Thymus (tissue), 14 donors: ENCODE measurements at places on chromosomes 1 and 21.

GRCh38 chr1:7610106-7610731 lies 160.9 kb upstream of the VAMP3 start:
- DNase-seq = no peak

- DNase-seq = no peak
These were observed 6.0 kb upstream of the SF3A3 start for GRCh38 chr1:37995751-37996345.

- DNase-seq = no peak
These were observed 167.6 kb downstream of the PCBP3 start for GRCh38 chr21:45811136-45811535.

GRCh38 chr1:101142244-101142643 lies 94.6 kb upstream of the S1PR1 start:
- DNase-seq = no peak

DNA sequence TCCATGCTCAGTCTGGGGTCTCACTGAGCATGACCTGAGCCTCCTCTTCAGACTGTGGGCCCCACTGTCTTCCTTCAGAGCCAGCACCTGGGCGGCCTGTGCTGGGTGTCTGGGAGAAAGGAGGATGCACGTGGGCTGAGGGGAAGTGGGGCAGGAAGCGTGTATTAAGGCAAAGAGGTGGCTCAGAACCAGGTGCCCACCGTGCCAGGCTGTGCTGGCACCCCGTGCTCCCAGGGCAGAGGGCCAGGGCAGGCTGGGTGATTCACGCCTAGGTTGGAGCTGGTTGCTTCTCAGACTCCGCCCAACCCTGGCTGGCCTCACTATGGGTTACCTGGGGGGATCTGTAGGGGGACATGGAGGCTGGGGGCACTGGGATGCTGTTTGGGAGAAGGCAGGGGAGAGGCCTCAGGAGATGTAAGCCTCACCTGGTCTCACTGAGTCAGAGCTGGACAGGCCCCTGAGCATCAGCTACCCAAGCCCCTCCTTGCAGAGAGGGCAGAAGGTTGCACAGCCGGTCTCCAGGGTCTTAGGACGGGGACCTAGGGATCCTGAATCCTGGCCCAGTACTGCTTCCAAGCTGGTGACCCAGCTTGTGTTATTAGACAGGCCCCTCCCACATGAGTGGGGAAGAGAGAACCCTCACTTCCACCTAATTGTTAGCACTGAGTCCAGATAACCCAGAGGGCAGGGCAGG lies 18.6 kb upstream of the PADI1 start:
- DNase-seq = peak; percentile 85

GRCh38 chr21:16211339-16212303 lies 481.8 kb downstream of the USP25 start:
- DNase-seq = no peak

DNA sequence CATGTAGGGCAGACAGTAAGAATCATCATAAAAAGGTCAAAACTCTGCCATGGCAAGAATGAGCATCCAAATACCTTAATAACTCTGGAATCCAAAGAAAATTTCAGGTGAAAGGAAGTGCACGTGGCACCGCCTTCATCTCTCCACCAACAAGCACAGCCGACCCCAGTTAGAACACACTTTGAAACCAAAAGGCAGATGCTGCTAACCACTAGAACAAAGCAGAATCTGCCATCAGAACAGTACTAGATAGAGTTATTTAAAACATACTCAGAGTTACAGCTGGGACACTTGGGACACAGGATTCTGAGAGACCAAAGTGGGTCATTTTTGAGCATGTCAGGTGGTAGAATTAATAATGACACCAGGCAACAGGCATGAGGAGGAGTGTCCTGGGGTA lies 106.7 kb upstream of the SOD1 start:
- no peak for DNase-seq

DNA sequence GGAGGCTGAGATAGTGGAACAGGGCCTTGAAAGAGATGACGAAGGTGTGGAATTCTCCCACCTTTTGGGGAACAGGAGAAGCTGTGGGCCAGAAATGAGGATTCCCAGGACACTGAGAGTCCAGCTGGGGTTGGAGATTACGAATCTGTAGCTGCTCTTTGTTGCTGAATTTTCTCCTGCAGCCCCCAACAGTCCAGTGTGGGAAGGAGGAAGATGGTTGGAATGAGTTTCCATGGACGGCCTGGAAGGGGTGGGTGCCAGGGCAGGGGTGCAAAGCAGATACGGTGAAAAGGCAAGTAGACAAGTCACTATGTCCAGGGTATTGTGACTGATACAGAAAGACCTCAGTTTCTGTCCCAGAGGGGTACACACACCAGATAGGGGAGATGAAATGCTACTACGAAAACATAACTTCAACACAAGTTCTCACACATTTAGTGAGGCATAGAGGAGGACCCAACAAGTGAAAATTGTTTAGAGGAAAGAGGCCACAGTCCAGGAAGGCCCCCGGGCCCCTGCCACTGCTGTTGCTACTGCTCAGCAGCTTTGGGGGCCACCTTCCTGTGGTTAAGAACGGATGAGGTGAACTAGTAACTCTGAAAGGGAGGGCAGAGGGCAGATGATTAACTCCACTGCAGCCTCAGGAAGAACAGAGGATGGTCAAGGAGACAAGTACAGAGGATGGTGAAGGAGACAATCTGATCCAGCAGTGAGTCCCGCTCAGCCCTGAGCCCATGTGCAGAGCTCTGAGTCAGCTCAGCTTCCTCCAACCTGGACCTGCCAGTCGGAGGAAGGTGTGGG lies 7.3 kb downstream of the CD244 start:
- no peak for DNase-seq

DNA sequence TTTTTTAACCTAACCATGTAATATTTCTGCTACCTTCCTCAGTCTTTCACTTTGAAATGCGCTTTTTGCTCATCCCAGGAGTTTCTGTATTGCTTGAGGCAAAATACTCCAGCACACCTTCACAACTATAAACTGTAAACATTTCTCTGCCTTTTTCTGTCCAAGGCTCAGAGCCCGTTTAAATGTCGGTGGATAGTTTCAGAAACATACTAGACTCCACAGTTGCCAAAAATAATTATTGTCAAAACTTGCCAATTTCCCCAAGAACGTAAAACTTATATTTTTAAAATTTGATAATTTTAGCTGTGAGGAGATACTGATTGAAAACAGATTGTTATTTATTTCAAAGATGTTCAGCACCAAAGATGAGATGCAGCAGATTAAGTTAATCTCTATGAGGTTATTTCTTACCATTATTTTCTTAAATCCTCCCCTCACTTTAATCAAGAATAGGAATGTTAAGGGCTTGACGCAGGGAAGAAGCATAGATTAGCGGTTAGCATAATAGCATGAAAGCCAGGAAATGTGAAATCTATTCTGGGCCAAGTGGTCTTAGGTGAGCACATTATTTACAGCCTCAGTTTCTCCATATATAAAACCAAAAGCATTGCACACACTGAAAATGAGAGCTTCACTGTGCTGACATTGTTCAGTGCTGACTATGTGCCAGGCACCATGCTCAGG lies 91.5 kb upstream of the ESRRG start:
- DNase-seq = no peak

- DNase-seq = no peak
These were observed 716 bp downstream of the INAVA start for GRCh38 chr1:200895443-200895789.

GRCh38 chr1:21295002-21295401 lies 4.7 kb upstream of the ECE1 start:
- DNase-seq = no peak

DNA sequence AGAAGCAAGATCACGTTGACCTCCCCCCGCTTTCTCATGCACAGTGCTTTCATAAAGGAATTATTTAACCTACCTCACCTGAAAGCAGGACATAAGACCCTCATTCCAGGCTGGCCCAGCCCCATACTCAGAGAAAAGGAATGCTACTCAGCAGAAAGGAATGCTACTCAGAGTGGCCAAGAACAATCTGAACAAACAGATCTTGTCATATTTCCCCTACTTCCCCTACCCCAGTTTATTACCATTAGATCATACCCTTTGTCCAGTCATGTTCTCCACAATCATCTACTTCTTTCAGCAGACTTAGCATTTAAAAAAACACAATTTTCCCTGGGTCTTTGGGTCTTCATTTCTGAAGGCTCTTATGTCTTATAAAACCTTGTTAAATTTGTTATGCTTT lies 89.8 kb downstream of the SLC16A1 start:
- no peak for DNase-seq

GRCh38 chr1:64182207-64182606 lies 21.2 kb upstream of the UBE2U start:
- no peak for DNase-seq

DNA sequence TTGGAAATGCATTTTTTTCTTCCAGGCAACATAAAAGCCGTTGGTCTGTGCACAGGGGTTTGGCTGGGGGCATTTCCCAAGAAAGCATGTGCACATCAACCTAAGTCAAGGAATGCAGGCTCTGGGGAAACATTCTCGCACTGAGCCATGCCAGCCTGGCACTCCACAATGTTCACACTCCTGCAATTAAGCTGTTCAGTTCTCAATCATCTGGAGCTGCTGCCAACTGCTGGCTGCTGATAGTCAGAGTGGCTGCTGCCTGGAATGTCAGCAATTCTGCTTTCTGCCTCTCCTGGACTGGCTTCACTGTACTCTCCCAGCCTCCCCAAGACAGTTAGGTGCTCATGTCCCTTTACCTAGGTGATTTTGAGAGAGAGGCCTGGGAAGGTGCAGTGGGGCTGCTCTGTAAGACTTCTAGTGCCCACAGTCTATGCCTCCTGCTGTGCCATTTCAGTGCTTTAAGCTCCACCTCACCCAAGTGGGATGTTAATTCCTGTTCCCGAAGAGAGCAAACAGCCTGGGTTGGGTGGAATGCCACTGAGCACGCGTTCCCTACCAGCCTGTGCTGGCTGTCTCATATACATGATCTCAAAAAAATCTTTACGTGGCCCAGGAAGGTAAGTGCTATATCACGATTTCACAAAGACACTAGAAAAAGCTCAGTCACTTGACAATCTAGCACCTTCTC lies 131.7 kb downstream of the BRINP2 start:
- no peak for DNase-seq

- DNase-seq = no peak
These were observed 15.9 kb upstream of the PIK3R3 start for GRCh38 chr1:46148318-46148717.

- DNase-seq = no peak
These were observed 65.9 kb downstream of the NDUFS5 start for GRCh38 chr1:39091845-39092645.

DNA sequence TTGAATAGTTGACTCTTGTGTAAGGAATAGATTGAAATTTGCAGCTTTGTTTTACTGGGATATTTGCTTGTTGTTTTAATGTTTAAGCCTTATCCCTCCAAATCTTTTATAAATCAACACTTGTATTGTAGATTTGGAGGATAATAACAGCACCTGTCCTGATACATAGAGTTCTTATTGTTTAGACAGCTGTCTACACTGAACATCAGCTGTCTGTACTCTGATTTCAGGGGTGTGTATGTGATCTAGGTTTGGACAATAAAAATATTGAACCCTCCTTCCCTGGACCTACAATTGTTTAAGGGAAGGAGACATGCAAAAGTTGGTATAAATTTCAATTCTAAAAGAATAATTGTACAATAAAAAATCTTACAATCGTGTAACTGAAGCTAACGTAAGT lies 48.3 kb upstream of the DPH5 start:
- DNase-seq = no peak

DNA sequence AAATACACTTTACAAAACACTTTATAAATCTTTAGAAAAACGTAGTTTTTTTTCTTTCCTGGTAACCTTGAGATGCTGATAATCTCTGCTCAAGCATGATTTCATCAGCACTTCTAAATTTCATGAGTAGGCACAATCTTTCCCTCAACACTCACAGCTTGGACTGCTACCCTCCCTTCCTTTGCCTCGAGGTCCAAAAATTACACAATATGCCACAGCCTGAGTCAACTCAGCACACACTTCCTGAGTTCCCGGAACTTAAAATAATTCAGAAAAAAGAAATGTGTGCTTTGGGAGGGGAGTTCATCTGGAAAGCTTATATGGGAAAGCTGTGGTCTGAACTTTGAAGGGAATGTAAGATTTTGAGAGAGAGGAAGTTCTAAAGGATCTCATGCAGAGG lies 5.9 kb downstream of the CLCA2 start:
- DNase-seq = no peak

- no peak for DNase-seq
These were observed 80.6 kb downstream of the NIBAN1 start for GRCh38 chr1:184893695-184894094.

GRCh38 chr21:45295576-45296365 lies 8.1 kb upstream of the POFUT2 start:
- DNase-seq = no peak

- DNase-seq = peak; percentile 70
These were observed 15.0 kb upstream of the TMEM201 start for GRCh38 chr1:9573723-9574122.

GRCh38 chr1:185208626-185209180 lies 51.7 kb downstream of the SWT1 start:
- DNase-seq = no peak

DNA sequence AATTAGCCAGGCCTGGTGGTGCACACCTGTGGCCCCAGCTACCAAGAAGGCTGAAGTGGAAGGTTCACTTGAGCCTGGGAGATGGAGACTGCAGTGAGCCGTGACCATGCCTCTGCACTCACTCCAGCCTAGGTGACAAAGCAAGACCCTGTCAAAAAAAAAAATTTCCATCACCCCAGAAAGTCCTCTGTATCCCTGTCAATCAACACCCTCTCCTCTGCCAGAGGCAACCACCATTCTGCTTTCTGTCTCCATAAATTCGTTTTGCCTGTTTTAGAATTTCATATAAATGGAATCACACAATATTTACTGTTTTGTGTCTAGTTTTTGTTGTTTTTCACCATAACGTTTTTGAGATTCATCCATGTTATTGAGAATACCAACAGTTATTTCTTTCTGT lies 141.6 kb upstream of the SLC45A1 start:
- no peak for DNase-seq

GRCh38 chr1:66278260-66279021 lies 255.5 kb upstream of the SGIP1 start:
- no peak for DNase-seq

DNA sequence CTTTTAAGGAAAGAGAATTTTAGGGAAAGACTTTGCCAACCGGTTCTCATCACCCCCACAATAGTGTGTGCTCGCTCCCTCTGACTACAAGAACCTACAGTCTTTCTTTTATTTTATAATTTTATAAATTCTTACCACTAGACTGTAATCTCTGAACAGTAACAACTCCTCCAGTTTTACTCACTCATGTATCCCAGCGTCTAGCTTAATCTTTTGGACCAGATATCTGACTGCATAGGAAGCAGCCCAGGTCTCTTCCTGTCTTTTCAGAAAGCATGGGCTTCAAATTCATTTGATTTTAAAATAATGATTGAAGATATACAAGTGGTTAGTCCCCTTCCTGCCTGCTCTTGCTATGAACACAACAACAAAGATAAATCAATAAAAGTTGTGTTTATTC lies 19.0 kb upstream of the DUSP10 start:
- DNase-seq = no peak

DNA sequence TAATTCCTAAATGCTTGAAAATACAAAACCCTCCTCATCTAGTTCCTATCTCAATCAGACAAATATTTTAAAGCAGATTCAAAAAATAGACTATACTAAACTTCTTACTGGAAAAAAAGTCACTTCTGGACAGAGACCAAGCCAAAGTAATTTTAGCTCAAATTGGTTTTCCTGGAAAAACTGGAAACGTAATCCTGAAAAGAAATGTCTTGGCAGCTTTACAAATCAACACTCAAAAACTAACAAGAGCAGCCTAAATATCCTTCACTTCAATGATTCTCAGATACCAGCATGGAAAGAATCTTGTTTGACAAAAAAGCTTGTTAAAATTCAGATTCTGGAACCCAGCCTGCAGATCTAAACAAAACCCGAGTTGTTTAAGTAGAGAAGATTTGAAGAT lies 9.1 kb upstream of the GPR88 start:
- no peak for DNase-seq

- no peak for DNase-seq
These were observed 357.4 kb upstream of the PLXNA2 start for GRCh38 chr1:208601561-208601960.
